ENCODE measurements at places on chromosomes 1 and 21.

GRCh38 chr1:3248155-3249141, 179.4 kb downstream of the PRDM16 start:
- no peak for DNase-seq

GRCh38 chr1:64006276-64007051, 197.0 kb upstream of the UBE2U start:
- peak; percentile 12 for DNase-seq

DNA sequence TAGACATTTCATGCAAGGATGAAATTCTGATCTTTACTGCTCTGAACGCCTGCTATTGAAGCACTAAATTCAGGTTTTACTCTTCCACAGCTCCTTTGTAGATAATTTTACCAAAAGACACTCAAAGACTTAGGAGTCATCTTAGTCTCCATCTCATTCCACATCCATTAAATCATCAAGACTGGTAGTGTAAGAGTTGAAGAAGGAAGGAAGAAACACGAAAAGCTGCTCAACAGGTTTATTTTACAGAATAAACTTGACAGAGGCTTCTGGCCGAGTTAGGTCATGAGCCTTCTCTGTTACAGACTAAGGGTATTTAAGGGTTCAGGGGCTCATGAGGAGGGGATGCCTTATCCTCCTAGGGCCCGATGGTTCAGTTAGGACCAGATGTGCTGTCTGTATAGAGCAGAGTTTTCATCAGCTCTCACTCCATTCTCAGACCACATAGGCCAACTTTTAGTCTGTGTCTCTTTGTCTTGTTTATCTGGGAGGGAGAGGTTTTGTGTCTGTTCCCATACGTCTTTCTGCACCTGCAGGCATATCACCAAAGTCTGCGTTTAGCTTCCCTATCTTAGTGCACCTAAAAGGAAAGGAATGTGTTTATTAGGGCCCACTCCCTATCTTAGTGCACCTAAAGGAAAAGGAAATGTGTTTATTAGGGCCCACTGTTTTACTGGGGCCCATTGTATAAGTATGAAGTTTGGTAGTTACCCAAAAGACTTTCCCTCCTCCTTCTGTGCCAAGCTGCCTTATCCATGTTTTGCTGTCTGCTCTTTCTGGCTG, 57.4 kb upstream of the RGS18 start:
- DNase-seq, result no peak

GRCh38 chr1:8021676-8022266, 4.3 kb downstream of the ERRFI1 start:
- DNase-seq, result no peak

GRCh38 chr21:30988706-30989105, 49.6 kb downstream of the KRTAP19-8 start:
- no peak for DNase-seq

DNA sequence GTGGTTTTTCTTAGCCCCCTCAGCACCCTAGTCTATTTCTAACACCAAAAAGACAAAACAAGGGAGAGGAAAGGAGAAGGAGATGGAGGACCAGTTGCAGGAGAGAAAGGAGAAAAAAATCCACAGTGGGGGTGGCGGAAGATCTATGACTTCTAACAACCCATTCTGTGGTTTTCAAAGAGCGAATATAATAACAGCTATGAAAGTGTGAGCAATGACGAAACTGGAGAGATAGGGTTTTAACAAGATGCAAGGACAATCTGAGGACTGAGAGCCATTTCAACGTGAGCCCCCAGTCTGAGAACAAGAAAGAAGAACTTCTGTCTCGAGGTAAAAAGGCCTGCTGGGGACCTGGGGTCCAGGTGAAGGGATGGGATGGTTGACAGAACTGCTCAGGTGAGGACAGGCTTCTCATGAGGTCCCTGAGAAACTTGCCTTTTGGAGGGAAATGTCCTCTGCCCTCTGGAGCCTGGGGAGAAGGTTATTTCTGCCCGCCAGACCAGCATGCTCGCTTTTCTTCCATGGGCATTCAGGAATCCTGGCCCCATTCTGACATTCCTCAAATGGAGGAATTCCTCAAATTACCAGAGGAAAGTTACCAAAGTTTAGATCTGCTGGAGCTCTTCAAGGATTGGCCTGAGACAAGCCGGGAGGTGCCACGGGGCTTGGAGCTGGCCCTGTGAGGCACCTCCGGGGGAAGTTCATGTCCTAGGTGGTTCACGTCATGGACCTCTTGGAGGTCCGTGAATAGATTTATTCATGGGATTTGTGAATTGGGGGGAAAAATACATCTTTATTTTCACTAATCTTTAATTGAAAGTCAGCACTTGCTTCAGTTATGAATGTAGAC, at the start of gene CD160:
Gene CD160, plus strand, starts transcription at position 270 of the 850 bp plus-strand sequence. CDS start 8,829 bp downstream, outside the sequence.
- DNase-seq, result no peak

DNA sequence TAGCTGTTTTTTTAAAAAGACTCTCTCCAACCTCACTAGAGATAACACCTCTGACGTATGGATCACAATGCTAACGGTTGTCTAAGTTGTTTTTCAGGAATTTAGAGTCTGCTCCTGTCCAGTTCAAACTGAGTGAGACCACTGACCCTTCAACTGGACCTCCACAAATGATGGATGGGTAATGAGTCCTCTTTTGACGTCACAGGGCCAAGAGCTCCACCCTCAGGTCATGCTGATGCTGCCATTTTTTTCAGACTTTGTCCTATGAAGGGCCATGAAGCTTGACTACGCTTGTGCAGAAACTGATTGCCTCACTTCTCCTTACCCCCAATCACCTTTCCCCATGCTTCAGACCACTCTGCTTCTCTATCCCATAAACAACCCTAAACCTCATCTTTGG, 16.6 kb downstream of the GRIK3 start:
- DNase-seq, result no peak

- DNase-seq, result no peak
These were observed 4.9 kb downstream of the MDM4 start for GRCh38 chr1:204520834-204521709.

GRCh38 chr1:211210052-211210451, 49.1 kb upstream of the RCOR3 start:
- DNase-seq, result no peak

- DNase-seq, result peak; percentile 70
These were observed 3.7 kb downstream of the CD52 start for GRCh38 chr1:26321315-26322041.

DNA sequence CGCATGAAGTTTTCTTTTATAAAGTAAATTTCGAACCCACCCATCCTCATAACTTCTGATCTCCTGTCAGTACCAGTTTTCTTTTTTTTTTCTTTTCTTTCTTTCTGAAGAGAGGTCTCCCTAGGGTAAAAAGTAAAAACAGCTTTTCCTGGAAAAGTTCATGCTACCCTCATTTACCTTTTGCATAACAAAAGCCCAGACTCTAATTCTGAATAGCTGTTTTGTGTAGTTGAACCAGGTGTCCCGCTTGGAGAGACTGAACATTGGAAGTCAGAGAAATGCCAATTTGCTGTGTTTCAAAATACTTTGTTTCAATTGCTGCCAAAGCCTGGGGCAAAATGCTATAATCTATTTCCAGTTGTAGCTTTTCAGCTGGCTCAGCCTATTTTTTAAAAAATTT, 113.7 kb upstream of the RUNX1 start:
- no peak for DNase-seq

DNA sequence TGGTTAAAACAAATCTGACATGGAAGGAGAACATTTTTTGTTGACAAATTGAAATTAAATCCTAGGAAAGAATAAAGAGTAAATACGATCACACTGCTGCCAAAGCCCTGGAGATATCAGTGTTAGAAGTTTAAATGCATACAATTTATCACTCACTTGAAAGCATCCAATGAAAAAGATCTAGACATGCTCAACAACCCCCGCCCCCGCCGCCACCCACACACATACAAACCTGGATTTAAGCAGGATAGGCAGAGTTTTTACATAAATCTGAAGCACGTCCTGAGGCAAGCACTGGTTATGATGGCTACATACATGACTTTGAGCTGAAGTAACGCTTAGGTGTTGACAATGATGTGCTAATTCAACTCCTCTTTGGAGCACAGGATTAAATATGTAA, 58.5 kb downstream of the LYST start:
- no peak for DNase-seq

DNA sequence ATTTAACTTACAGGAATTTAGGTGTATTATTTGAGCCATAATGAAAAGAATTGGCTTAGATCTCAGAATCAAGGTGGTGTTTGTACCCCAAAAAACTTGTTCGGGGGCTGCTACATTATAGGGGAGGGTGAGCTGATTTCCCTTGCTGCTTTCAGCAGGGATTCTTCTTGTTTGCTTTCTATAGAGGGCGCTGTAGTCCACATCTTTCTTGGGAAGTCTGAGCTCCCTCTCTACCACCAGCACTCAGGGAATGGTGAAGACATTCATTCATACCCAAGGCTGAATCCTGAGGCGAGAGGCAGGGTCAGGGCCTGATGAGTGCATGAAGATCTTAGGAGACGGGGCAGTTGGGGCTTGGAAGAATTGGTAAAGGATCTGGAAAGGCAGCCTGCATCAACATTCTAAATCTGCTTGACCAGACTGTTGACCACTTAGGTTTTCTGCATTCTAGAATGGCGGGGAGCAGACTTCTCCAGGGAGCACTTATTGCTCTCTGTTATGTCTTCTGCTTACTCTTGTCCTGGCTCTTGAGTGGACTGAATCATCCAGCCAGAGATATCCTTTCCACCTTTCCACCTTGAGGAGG, 18.9 kb downstream of the SPATA46 start:
- peak; percentile 32 for DNase-seq

DNA sequence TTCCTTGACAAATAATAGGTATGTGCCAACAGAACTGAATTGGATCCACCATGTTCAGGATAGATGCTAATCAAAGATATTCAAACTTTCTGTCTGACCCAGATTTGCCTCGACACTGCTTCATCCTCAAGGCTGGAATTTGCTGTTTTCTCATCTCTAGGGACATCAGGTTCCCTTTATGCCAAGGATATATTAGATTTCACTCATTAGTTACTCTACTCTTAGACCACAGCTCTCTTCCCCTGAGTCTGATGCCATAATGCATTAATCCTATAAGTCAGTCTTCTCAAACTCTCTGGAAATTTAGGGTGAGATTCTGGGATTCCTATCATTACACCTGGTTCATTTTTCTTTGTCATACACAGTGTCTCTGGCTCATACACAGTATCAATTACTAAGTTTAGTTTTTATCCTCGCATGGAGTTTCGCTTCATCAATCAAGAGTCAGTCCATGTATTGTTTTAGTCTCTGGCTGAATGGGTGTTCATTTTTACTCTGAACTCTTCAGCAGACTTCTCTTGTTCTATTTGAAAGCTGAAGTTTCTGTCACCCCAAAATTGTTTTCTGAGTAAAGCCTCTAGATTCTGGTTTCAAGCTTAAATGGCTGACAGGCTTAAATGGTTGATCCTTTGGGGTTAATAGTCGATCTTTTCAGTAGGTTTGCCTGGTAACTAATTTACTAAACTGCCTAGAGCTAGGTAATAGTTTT, 9.3 kb upstream of the DCAF6 start:
- no peak for DNase-seq

DNA sequence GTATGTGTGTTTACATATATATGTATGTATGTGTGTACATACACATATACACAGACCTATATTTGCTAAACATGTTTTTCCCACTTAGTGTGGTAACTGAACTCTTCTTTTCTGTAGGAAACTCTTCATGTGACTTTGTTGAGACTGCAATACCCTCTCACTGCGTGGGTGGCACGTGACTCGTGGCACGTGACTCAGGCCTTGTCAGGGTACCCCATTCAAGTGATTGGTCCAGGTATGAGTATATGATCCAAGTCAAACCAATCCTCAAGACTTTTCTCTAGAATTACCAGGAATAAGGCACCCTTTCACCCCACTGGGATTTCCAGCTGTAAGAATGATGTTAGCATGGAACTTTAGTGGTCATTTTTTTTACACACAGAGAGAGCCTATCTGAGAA, 149.2 kb upstream of the KCNK2 start:
- no peak for DNase-seq

DNA sequence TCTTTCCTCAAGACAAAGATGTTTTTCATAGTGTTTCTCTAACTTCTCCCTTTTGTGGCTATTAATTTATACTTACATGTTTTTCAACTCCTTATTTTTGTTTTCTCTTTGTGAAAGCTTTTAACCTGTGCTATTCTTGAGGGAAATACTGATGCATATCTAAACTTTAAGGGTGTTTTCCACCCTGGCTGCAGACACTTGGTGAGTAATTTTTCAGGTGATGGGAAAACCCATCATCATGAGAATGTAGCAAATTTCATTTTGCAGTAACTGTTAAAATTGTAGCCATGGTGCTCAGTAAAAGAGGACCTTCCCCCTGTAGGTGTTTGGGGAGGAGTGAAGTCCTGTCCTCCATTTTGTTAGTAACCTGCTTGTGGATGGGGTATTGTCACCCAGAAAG, 124.2 kb downstream of the LIPI start:
- DNase-seq, result no peak

- no peak for DNase-seq
These were observed 8.8 kb upstream of the NT5C1A start for GRCh38 chr1:39680751-39681150.

DNA sequence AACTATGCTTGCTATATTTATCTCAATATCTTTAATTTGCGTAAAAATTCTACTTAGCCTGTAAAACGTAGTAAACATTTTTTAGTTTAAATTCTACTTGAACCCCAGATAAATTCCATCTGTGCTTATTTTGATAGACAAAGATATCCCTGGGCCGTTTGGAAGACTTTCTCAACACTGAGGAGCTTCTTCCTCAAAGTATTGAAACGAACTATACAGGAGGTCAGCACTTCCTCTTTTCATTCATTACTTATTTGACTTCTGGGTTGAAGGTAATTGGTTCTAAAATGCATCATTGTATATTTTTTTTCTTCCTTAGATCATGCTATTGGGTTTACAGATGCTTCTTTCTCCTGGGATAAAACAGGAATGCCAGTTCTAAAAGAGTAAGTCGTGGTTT, 74.7 kb downstream of the HSPA13 start:
- no peak for DNase-seq

DNA sequence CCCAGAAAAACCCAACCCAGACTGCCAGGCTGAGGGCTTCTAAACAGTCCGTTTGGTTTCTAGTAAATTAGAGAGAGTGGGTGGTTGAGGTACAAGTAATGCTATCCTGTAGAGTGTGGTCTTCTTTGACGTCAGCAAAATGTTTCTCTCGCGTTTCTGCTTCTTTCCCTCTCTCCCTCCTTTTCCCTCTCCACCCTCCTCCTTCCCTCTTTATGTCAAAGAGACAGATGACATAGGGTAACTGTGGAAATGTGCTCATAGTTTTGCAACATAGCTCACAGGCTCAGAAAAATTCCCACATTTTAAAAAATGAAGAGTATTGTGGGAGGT, 158.3 kb downstream of the TOMM20 start:
- no peak for DNase-seq

GRCh38 chr21:34836933-34837505, 168.2 kb downstream of the CLIC6 start:
- no peak for DNase-seq

GRCh38 chr1:76279101-76279748, 204.7 kb downstream of the ST6GALNAC3 start:
- DNase-seq, result no peak

- DNase-seq, result peak; percentile 27
These were observed 38.6 kb downstream of the NFIA start for GRCh38 chr1:61120998-61121397.

- no peak for DNase-seq
These were observed 20.9 kb downstream of the SH2D2A start for GRCh38 chr1:156795787-156796186.
